ENCODE measurements at places on chromosomes 7 and 10.

- DNase-seq: no peak
These were observed 26.8 kb upstream of the SORCS3 start for GRCh38 chr10:104614245-104614831.

GRCh38 chr7:6465862-6466261 lies 18.1 kb upstream of the DAGLB start:
- no peak for DNase-seq

GRCh38 chr10:25745976-25746375 lies 188.1 kb upstream of the MYO3A start:
- no peak for DNase-seq

GRCh38 chr10:90171014-90171722 lies 469.8 kb downstream of the KIF20B start:
- no peak for DNase-seq

DNA sequence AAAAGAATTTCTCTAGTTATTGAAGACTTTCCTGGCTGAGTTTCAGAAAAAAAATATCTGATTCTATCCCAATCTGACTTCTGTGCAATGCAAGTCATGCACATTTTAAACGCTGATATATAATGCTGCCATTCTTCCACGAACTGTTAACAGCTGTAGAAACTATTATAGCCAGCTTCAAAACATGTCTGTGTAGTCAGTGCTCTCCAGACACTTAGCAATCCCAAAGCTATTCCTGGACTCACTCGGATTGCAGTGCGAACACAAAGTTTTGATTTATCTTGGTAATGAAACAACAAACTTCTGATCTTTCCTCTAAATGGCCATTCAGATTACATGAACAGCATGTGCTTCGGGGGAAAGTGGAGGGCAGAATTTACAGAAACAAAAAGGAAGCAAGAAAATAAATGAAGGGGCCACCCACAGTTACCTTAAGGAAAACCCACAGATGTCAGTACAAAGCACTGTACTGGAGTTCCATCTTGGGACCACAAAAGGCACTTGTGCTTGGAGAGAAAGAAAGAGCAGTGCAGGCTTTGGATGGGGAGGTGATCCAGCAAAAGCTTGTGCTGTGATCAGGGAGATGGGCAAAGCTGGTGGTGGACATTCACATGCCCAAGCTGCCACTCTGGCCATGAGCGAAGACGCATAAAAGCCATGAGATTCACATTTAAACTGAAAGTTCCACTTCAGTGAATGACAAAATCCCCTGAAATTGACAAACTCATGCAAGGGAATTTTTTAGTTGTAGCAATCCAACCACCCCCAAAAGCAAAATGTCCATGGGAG lies 32.1 kb upstream of the ADO start:
- DNase-seq: no peak

DNA sequence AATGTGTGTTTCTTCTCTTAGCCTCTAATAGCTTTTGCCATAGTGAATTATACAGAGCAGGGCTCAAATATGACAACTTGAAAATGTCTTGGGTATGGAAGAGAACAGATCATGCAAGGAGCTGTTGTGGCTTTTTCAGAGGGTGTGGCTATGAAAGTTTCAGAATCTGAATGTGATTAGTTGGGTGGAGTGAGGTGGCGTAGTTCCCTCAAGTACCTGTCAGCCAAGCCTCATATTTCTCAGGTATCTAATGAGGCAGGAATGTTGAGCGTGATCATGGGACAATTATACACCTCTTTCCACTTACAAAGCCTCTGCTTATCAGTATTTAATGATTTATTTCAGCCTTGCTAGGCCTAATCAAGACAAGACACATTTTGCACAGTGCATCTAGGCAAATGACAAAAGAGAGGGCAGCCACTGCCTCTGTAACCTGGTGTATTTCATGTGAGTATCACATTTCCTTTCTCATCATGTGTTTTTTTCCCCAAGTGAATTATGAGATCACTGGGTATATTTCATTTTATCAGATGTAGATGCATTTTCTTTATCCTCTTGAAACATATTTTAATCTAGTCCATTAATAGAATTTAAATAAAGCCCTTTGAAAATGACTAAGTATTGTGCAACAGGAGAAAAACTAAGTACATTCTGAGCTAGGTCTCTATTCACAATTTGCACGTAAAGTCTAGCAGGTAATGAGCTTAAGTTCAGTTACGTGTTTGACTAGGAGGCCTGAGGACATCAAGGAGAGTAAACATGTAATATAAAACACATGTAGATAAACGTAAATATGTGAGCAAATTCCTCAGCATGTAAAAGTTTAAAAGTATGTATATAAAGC lies 644.4 kb upstream of the IGFBP3 start:
- no peak for DNase-seq

DNA sequence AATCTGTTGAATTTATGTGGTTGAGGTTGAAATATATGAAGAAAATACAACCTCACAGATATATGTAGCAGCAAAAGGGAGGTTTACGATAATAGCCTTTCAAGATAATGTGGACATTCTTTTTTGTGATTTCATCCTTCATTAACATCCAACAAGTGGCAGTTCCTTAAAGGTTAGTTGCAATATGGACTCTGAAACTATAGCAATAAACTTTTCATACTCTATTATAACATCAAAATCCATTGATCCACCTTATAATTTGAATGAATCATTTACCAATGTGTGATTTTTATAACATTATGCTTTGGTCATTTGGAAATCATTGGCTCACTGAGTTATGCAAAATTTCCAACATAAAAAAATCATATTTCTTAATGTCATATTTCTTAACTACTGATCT lies 200.8 kb upstream of the CSTF2T start:
- DNase-seq: no peak

DNA sequence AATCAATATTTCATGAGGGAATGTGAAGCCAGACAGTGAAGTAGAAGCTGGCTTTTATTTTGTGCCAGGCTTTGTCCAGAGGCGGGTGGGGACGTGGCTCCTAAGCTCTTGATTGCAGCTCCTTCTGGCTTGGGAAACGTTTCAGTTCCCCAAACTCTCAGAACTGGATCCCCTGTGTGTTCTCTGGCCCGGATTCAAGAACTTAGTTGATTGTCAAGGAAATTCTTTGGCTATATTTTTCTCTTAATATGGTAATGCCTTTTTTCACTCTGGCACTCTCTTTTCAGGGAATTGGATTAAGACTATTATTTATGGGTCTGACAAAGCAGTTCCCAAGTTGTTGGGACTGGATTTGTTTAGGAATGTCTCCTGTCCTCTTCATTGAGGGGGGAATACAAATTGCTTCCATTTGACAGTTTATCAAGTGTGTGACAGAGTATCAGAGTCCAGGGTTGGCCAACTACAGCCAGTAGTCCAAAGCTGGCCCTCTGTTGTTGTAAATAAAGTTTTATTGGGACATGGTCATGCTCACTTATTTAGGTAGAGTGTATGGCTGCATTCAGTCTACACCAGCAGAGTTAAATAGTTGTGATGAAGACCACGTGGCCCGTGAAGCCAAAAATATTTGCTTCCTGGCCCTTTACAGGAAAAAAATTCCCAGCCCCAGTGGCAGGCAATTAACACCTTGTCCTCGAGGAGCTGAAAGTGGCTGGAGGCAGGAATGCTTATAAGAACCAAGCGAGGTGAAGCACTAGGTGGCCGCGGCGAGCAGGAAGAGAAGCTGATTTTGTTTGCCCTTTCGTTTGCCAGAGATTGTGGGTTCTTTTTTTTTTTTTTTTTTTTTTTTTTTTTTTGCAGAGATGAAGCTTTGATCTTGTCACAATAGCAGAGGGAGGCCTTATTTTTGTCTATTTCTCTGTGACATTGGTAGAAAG lies 34.3 kb downstream of the HTRA1 start:
- no peak for DNase-seq

DNA sequence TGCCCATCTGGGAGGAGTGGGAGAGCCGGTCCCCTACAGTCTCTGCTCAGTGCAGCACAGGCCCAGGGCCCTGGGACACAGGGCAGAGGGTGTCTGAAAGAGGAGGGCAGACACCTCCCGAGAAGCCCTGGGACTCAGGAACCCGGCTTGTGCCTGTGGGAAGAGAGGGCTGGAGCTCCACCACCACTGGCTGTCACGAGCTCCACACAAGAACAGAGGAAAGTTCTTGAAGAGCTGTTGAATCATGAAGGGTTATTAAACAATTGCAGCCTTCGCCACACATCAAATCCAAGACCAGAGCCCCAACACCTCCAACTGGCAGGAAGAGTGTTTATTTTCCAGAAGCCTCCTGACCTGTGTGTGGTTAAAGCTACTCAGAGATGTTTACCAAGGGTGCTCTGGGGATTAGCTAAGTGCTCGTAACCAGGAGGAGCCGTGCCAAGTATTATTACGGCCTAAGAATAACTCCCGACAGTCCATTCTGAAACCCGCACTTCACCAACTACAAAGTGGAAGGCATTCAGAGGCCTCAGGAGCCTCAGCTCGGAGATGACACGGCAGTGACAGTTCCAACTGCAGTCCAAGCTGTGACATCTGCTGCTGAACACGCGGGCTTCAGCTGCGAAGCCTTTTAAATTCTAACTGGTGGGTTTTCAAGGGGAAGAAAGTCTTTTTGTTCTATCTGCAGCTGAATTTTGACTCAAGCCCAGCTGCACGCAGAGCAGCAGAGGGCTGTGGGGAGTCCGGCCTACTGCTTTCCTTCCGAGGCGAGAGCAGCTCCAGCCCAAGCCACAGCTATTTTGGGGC lies 75.1 kb downstream of the MAD1L1 start:
- no peak for DNase-seq

GRCh38 chr10:129466703-129467358 lies at the start of gene MGMT:
MGMT (plus strand) TSS chr10:129467241.
- DNase-seq: no peak
